CD8-positive, alpha-beta memory T cell (primary cell): ENCODE measurements at places on chromosomes 2 and 18.

DNA sequence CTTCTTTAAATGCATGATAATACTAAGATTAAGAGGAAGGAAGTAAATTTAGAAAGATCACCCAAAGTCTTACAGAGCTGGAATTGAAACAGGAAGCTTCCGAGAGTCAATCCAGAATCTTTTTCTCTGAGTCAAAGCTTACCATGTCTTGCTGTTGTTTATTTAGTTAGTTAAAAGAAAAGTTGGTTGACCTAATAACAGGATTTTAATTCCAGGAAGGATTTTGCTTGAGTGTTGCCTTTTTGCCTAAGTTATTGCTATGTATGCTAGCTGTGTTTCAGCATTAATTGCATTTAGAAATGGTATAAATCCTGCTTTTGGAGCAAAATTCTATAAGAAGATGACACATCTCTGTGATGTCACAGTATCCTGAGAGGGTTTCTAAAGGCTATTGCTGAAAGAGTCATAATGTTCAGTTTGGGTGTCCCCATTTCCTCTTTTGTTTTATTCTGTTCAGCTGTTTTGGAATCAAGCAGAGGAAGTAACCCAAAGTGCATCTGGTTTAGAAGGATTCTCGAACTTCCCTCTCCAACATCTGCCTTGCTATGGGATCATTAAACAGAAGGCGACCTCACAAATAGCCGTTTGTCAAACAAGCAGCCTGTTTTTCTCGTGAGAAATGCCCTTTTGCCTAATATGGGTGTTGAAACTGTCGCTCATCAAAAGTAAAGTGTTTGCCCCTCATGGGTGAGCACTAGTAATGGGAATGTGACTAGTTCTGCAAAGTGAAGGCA, 271.5 kb upstream of the MMADHC start:
- no peak overlapping the region for H3K27ac ChIP-seq
- H3K27me3 ChIP-seq: no peaks in the 10 kb centered on the region
- no peak overlapping the region for H3K4me3 ChIP-seq
- DNase-seq: no peak
- no peaks in the 10 kb centered on the region for H3K4me1 ChIP-seq

DNA sequence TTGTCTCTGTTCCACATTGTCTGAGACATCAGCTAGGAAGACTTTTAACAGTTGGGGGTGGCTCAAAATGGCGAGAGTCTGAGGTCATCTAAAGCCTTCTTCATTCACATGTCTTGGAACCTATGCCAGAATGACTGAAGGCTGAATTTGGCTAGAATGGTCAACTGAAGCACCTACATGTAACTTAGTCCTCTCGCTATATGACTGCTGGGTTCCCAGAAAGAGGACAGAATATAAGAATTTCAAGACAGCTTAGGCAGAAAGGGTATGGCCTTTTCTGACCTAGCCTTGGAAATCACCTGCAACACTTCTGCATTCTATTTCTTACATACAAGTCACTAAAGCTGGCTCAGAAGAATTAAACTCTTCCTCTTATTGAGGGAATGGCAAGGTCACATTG, 75.6 kb upstream of the OTX1 start:
- H3K27ac ChIP-seq: no peak overlapping the region
- H3K27me3 ChIP-seq: no peaks in the 10 kb centered on the region
- no peaks in the 10 kb centered on the region for H3K36me3 ChIP-seq
- DNase-seq: no peak
- no peaks in the 10 kb centered on the region for H3K4me1 ChIP-seq

- H3K27ac ChIP-seq: no peak overlapping the region
- no peak for DNase-seq
- H3K4me1 ChIP-seq: no peaks in the 10 kb centered on the region
- H3K36me3 ChIP-seq: no peaks in the 10 kb centered on the region
- H3K27me3 ChIP-seq: no peaks in the 10 kb centered on the region
Measured at GRCh38 chr18:75538727-75539126, 111.2 kb upstream of the SMIM21 start.

- no peaks in the 10 kb centered on the region for H3K27me3 ChIP-seq
- H3K36me3 ChIP-seq: peaks cover 11% of the 10 kb centered on the region
- H3K4me3 ChIP-seq: no peak overlapping the region
Measured at GRCh38 chr2:46989491-46990230, 74.1 kb upstream of the MCFD2 start.

GRCh38 chr2:95041824-95042442, 16.4 kb downstream of the MAL start:
- no peak overlapping the region for H3K27ac ChIP-seq
- DNase-seq: no peak
- H3K4me3 ChIP-seq: no peak overlapping the region
- no peaks in the 10 kb centered on the region for H3K27me3 ChIP-seq
- H3K36me3 ChIP-seq: no peaks in the 10 kb centered on the region

GRCh38 chr2:162118166-162119031, 33.6 kb downstream of the GCG start:
- no peak overlapping the region for H3K4me3 ChIP-seq
- H3K27ac ChIP-seq: no peak overlapping the region
- H3K27me3 ChIP-seq: no peaks in the 10 kb centered on the region
- no peak for DNase-seq
- H3K36me3 ChIP-seq: no peaks in the 10 kb centered on the region
- H3K4me1 ChIP-seq: no peaks in the 10 kb centered on the region

DNA sequence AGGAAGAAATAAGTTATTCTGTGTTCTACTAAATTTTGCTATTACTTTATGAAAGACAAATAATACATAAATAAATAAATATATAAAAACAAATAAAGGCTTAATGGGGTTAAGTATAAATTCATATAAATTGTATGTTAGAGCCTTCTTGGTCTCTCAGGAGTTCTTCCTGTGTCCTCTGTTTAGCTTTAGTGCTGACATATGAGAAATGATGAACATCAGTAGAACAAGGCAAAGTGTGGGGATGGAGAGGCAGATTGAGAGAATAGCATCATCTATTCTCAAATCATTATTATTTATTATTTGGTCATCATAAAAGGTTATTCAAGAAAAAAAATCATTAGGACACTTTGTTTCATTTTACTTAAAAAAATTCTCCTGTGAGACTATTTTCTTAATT, 468.1 kb upstream of the CHST9 start:
- DNase-seq: no peak
- no peaks in the 10 kb centered on the region for H3K27me3 ChIP-seq
- no peaks in the 10 kb centered on the region for H3K4me1 ChIP-seq
- H3K27ac ChIP-seq: no peak overlapping the region

DNA sequence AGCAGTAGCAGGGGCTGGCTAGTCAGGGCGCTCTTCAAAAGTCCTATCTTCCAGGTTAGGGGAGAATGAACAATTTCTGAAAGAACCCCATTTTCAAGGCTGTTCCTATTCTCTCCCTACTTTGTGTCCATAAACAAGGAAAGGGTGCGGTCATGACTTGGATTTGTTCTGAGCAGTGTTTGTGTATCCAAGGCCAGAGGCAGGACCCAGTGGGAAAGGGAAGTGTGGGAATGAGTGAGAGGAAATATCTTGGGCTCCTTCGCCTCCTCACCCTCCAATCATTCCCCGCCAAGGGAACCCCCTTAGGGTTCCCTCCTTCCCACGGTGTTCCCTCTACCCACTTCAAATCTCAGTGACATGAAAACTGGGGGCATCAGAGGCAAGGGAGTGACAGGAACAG, 25.5 kb upstream of the SPTBN1 start:
- H3K4me1 ChIP-seq: no peaks in the 10 kb centered on the region
- H3K27me3 ChIP-seq: no peaks in the 10 kb centered on the region
- H3K36me3 ChIP-seq: no peaks in the 10 kb centered on the region
- no peak overlapping the region for H3K27ac ChIP-seq
- no peak for DNase-seq

DNA sequence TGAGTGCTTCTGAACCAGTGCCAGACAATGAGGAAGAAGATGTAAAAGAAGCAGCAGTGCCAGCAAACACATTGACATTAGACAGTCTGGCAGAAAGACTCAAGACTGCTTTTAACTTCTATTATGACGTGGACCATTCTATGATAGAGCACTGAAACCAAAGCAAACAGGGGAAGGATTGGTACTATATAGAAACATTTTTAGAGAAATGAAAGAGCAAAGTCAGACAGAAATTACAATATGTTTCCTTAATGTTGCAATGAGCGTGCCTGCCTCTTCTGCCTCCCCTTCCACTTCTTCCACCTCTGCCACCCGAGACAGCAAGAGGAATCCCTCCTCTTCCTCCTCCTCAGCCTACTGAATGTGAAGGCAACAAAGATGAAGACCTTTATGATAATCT, 39.7 kb downstream of the DHX57 start:
- no peaks in the 10 kb centered on the region for H3K27me3 ChIP-seq
- no peak overlapping the region for H3K27ac ChIP-seq
- H3K4me3 ChIP-seq: no peak overlapping the region
- no peak for DNase-seq
- no peaks in the 10 kb centered on the region for H3K4me1 ChIP-seq

DNA sequence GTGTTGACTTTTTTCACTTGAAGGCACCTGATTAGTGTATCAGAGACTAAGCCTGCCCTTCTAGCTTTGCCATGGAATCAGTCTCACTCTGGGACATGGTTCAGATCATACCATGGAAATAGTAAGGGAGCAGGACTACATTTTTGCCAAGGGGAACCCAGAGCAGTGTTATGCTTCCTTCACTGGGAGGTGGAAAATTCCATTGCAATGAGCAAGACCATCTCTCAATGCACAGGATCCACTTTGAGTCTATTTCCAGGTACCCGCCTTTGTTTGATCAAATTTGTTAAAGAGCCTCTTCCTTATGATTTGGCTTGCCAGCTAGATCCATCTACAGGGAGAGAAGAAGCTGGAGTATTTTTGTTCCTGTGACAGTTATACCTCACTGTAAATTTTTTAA, 395.8 kb downstream of the MTX2 start:
- DNase-seq: no peak
- no peaks in the 10 kb centered on the region for H3K4me1 ChIP-seq

DNA sequence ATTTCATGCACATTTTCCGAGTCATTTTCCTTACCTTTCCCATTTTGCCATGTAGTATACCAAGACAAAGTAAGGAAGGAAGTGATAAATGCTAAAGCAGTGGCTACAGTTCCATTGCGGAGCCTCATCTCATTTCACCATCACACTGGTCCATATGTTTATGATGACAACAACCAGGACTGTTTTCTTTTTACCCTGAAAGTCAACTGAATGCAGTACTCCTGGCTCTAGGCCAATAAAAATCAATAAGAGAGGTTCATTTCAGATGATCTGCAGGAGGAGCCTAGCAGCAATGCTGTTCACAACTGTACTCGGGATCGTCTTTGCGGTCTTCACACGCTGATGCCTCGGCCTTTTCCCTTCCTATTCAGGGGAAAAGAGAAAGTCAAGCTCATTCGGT, 4.7 kb downstream of the MGAT4A start:
- H3K36me3 ChIP-seq: peaks cover 22% of the 10 kb centered on the region
- H3K4me3 ChIP-seq: peak overlapping the region; percentile 72
- peaks cover 57% of the 10 kb centered on the region for H3K4me1 ChIP-seq
- no peak overlapping the region for H3K27ac ChIP-seq
- no peaks in the 10 kb centered on the region for H3K27me3 ChIP-seq

DNA sequence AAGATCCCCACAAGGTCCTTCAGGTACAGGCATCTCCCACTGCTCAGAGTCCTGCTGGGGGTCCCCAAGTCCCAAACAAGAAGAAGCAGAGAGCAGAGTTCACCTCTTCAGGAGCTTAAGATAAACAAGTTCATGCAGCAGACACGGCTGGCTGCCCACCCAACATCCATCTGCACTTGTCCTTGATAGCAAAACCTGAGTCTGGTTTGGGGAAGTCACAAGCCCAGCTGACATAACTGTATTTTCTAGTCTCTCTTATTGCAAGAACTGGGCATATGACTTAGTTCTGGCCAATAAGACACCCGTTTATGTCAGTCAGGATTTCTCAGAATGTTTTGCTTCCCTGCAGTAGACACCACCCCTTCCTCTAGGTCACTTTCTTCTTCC, 31.8 kb downstream of the AFF3 start:
- H3K4me1 ChIP-seq: peaks cover 24% of the 10 kb centered on the region
- H3K27ac ChIP-seq: no peak overlapping the region

- H3K27me3 ChIP-seq: no peaks in the 10 kb centered on the region
- H3K4me1 ChIP-seq: peaks cover 58% of the 10 kb centered on the region
- H3K4me3 ChIP-seq: no peak overlapping the region
- no peak for DNase-seq
- H3K27ac ChIP-seq: no peak overlapping the region
Measured at GRCh38 chr2:42186945-42187632, 17.9 kb downstream of the EML4 start.
